DMS 273 treated with DMSO at 0.1 percent for 48 hours (cell line): ENCODE measurements at places on chromosomes 6 and 20.

DNA sequence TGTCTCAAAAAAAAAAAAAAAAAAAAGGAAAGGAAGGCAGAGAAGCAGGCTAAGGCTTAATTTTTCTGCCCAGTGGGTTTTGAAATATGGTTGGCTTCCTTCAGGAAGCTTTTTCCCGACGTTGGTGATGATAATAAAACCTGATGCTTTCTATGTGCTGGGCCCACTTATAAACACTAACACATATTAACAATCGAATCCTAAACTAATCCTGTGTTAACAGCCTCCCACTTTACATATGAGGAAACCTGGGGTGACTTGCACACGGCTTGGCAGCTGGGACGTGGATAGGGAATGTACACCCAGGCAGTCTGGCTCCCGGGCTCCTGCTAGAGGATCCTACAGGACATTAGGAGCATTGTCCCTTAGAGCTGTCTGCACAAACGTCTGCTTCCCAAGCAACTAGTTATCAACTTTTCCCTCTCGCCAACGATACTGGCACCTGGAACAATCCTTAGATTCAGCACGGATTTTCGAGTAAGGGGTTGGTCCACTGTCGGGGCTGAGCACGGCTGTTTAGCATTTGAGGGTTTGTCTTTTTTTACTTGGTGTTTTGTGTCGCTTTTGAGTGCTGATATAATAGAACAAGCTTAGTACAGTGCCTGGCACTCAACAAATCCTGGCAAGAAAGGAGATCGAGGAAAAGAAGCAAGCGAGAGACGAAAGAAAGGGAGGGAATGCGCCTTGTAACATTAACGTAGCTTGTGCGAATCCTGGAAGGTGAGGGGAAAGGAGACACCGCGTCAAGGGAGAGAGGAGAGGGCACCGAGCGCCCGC lies 622 bp upstream of the KIZ start:
- peak; percentile 51 for DNase-seq

GRCh38 chr20:12869669-12870068 lies 139.1 kb upstream of the SPTLC3 start:
- no peak for DNase-seq

GRCh38 chr6:48377115-48377514 lies 266.1 kb upstream of the PTCHD4 start:
- no peak for DNase-seq

DNA sequence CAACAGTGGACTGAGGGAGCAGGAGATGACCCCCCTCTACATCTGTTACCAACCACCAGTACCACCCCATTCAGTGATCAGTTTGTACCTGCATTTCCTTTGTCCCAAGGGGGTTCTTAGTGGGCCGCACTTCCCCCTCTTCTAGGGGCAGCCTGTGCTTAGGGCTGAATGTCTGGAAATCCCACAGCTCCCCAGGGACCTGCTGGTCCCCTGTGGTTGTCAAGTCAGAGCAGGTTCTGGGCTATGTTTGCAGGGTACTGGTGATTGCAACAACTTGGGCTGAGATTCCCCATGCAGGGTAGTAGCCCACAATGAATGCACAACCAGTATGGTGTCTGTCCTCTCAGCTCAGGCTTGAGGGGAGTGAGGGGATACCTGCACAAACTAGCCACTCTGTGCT lies 39.7 kb upstream of the COL10A1 start:
- DNase-seq, result no peak

DNA sequence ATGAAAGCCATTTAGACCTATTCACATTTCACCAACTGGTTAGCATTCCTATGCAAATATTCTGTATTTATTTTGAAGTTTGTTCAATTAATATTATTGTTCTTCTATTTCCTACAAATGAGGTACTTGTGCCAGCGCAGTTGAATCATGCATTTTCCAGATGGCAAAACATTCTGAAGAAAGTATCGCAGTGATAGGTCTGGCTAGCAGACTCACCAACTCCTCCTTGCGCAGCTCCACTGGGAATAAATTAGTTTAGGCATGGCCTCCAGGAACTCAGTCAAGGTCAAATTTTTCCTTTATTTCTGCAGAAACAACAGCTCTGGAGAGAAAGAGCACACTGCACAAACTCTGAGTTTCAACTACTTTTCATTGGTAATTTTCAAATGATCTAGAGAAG lies 437.7 kb downstream of the COL12A1 start:
- no peak for DNase-seq

DNA sequence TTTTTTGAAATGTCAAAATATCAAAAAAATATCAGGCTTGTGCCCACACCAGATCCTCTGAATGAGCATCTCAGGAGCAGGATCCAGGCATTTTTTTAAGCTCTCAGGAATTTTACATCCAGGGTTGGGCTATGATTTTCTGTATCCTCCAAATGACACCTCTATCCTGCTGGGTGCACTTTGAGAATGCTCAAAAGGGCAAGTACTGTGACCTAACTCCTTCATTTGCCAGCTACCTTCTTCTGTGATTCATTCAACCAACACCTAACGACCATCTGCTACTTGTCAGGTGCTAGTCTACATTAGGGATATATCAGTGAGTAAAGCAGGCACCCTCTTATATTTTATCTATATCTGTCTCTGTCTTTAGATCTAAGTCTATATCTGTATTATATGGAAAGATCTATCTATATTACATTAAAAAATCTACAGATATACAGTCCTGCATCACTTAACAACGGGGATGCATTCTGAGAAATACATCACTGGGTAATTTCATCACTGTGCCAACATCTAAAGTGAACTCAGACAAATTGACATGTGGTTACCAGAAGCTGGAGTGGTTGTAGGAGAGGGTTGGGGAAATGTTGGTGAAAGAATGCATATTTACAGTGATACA lies 131.6 kb downstream of the KIF16B start:
- no peak for DNase-seq

GRCh38 chr20:61254881-61255626 lies 3.0 kb downstream of the CDH4 start:
- DNase-seq, result no peak

- no peak for DNase-seq
Observed at GRCh38 chr20:24744747-24745146, 204.3 kb upstream of the CST7 start.

- DNase-seq, result no peak
Observed at GRCh38 chr6:31655349-31656237, at the start of gene APOM. APOM (plus strand) TSS chr6:31655894; CDS start chr6:31655967, 73 bp downstream.

DNA sequence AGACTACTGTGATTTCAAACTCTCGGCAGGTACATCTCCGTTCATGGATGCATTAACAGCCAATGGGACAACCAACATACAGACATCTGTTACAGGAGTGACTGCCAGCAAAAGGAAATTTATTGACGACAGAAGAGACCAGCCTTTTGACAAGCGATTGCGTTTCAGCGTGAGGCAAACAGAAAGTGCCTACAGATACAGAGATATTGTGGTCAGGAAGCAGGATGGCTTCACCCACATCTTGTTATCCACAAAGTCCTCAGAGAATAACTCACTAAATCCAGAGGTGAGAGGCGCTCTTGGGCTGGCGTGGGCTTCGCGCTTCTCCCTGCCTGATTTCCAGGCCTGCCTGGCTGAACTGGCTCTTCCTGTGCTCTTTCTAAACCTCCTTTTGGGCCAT lies 68.4 kb downstream of the RPP40 start:
- no peak for DNase-seq
